Kidney (tissue), 22 donors: ENCODE measurements at places on chromosomes 11 and 22.
A peak's percentile ranks its signal among the peaks of the same experiment; 100 is the strongest.

DNA sequence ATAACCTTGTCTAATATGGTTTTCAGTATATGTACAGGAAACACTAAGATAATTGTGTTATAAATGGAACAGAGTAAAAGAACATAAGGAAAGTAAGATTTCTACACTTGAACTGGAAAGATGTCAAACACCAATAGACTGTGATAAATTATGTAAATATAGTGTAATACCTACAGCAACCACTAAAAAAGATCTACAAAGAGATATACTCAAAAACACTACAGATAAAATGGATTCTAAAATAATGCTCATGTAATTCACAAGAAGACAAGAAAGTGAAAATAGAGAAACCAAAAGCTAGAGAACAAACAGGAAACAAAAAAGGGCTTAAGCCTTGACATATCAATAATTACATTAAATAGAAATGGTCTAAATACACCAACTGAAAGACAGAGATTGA is 30.9 kb downstream of the DEUP1 start:
- no peak overlapping the region for H3K4me3 ChIP-seq
- no peaks in the 10 kb centered on the region for H3K36me3 ChIP-seq
- H3K27me3 ChIP-seq: no peaks in the 10 kb centered on the region
- H3K4me1 ChIP-seq: no peaks in the 10 kb centered on the region
- no peak overlapping the region for H3K27ac ChIP-seq

DNA sequence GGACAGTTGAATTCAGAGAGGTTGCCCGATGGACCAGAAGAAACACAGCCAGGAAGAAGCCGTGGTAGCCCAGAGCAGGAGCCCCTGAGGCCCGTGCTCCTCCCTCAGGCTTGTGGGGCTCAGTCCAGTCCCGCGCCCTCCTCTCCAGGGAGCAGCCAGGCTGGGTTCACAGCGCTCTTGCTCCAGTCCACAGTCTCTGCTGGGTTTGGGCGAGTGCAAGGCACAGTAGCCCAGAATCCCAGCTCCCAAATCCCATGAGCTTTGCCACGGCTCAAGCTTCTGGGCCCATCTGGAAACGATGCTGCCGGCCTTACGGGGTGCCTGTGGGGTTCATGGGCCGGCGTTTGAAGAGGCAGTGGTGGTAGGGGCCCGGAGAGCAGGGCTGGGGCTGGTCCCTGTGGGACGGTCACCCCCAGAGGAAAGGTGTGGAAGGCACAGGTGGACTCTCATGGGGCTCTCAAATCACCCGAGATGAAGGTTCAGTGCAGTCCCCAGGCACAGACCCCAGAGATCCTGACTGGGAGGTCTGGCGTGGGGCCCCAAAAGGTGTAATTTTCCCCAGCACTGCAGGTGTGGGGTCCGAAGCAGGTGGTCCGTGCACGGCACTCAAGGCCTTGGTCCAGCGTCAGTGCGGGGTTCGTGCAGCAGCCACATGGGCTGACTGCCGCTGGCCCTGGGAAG is 30.6 kb upstream of the ATXN10 start:
- no peak for DNase-seq
- H3K4me3 ChIP-seq: no peak overlapping the region
- H3K36me3 ChIP-seq: no peaks in the 10 kb centered on the region
- no peaks in the 10 kb centered on the region for H3K4me1 ChIP-seq
- H3K27me3 ChIP-seq: no peaks in the 10 kb centered on the region
- no peak overlapping the region for H3K27ac ChIP-seq

DNA sequence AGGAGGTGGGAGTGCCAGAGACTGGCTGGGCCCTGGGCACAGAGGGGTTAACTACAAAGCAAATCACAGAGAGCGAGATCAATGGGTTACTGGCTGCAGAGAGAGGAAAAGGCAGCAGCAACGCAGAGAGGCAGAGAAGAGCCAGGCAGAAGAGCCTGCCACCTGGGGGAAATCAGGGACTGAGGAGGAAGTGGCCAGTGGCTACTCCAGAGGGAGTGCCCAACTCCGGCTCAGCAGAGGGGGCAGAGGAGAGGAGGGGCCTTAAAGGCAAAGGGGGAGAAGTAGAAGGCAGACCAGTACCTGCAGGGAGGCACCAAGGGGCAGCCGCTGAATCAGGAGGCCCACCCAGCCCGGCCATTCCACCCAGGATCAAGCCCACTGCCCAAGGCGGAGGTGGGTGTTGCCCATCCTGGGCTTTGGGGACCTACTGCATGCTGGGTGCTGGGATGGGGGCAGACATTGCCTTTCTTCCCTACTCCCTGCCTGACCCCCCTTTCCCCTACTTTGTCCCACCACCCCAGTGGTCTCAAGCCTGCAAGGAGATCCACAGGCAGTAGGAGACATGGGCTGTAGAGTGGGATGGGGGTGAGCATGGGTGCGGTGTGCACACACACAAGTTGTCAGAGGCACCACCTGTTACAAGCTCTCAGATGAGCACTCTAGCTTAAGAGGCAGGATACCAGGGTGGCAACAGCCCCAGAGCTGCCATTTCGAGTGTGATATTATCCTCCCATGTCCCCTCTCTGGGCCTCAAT is 926 bp upstream of the GALR3 start:
- H3K27ac ChIP-seq: no peak overlapping the region
- no peaks in the 10 kb centered on the region for H3K36me3 ChIP-seq

DNA sequence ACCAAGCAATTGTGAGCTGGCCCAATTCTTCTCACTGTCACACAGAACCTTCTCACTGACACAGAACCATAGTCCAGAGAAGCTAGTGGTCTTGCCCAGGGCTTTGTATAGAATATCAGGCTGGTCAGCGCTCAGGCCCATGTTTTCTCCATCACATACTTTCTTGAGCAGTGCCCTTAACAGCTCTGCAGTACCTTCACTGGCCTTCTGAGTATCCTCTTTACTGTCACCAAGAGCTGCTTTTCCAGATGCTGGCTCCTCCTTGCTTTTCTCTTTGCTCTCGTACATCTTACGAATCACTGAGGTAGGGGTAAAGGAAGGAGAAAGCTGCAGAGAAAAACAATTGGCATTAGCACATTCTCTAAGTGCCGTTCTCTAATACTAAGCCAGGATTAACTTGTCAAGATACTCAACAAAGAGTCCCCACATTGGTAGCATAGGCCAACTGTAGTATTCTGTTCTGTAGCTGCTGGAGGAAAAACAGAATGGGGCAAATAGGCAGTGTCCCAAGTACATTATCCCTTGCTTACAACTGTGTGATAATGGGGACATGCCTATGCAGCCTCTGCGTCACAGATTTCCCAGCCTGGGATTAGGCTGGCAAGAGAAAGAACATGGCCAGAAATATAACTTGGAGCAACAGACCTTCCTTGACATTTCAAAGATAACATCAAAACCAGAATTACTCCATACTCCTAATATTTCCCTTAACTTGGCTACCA is 43.5 kb downstream of the DRG1 start:
- H3K27ac ChIP-seq: no peak overlapping the region
- H3K4me3 ChIP-seq: no peak overlapping the region
- peaks cover 53% of the 10 kb centered on the region for H3K36me3 ChIP-seq
- no peaks in the 10 kb centered on the region for H3K27me3 ChIP-seq

- peaks cover 7% of the 10 kb centered on the region for H3K4me1 ChIP-seq
- peak overlapping the region; percentile 87 for H3K27ac ChIP-seq
- H3K4me3 ChIP-seq: no peak overlapping the region
- H3K36me3 ChIP-seq: no peaks in the 10 kb centered on the region
- H3K27me3 ChIP-seq: no peaks in the 10 kb centered on the region
Measured at GRCh38 chr11:114307524-114308203, 11.5 kb downstream of the NNMT start.

GRCh38 chr11:97414801-97415200 is 1025.0 kb downstream of the JRKL start:
- no peaks in the 10 kb centered on the region for H3K27me3 ChIP-seq
- H3K4me1 ChIP-seq: no peaks in the 10 kb centered on the region
- no peak overlapping the region for H3K27ac ChIP-seq
- no peak for DNase-seq
- no peak overlapping the region for H3K4me3 ChIP-seq
- H3K36me3 ChIP-seq: no peaks in the 10 kb centered on the region

DNA sequence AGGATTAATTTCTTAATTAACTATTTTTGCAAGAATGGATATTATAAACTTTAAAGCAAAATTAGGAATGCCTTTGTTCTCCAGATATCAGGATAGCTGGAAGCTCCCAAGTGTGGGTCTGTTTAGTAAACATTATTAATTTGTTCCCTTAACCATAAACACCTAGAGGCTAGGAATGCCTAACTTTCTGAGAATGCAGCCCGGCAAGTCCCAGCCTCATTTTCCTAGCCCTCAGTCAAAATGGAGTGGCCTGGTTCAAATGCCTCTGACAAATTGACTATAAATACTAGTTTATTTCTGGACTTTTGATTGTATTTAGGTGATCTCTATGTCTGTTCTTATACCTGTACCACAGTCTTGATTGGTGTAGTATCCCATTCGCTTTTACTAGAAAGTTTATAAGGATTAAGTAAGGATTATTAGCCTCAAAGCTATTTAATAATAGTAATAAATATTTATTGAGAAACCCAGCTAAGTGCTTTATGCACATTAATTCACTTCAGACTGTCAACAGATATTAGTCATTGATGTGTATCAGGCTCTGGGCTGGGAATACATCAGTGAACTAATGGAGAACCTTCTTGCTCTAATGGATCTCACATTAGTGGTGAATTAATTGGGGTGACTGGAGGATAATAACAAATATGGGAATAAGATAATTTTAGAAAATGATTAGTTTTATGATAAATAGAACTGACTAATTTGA is 25.8 kb downstream of the PPME1 start:
- no peaks in the 10 kb centered on the region for H3K36me3 ChIP-seq
- no peaks in the 10 kb centered on the region for H3K4me1 ChIP-seq
- H3K27me3 ChIP-seq: no peaks in the 10 kb centered on the region
- no peak overlapping the region for H3K27ac ChIP-seq

DNA sequence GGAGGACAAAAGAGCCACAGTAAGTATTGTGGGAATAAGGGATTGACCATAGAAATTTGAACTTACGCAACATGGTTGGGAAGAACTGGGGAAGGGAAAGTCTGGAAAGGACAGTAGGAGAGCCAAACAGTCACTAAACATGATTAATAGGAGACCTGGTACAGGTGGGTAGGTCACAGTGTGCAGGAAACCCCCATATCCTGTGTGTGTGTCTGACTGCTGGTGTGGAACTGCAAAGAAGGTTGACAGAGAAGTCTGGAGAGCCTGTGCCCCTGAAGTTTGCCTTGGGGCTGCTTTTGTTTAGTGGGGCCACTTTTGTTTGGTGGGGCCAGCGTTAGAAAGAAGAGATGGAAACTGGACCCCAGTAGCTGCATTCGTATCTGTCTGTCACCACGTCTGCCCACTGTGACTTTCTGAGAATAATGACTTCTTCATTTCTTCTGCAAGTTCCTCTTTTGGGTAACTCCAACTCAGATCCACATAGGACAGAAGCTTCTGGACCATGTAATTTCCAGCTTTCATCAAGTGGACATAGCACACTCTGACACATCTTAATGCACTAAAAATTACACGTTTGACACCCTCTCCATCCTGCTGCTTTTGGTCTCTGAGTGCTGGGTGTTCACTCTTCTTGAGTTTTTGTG is 126.8 kb upstream of the RAG2 start:
- H3K36me3 ChIP-seq: no peaks in the 10 kb centered on the region
- H3K4me3 ChIP-seq: no peak overlapping the region
- H3K4me1 ChIP-seq: no peaks in the 10 kb centered on the region

DNA sequence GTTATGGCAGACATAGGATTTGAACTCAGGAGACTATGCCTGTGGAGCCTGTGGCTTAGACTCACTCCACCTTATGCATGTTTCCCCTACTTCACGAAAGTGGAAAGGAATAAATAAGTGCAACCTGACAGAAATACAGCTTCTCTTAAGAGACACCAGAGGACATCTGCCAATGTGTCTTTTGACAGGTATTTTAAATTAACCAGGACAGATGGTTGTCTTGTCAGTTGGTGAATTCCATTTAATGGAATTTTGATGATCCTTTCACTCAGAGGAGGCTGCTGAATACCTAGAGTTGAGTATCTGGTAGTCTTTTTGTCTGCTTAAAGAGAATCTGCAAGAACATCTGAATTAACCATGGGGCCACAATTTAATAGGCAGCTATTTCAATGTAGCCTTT is 46.1 kb downstream of the NELL1 start:
- DNase-seq: no peak
- H3K27me3 ChIP-seq: no peaks in the 10 kb centered on the region
- no peaks in the 10 kb centered on the region for H3K4me1 ChIP-seq
- H3K4me3 ChIP-seq: no peak overlapping the region
- no peaks in the 10 kb centered on the region for H3K36me3 ChIP-seq
- H3K27ac ChIP-seq: no peak overlapping the region

- H3K4me3 ChIP-seq: no peak overlapping the region
- peaks cover 2% of the 10 kb centered on the region for H3K4me1 ChIP-seq
- no peak overlapping the region for H3K27ac ChIP-seq
- no peak for DNase-seq
Measured at GRCh38 chr11:128723531-128723930, 29.7 kb downstream of the FLI1 start.

DNA sequence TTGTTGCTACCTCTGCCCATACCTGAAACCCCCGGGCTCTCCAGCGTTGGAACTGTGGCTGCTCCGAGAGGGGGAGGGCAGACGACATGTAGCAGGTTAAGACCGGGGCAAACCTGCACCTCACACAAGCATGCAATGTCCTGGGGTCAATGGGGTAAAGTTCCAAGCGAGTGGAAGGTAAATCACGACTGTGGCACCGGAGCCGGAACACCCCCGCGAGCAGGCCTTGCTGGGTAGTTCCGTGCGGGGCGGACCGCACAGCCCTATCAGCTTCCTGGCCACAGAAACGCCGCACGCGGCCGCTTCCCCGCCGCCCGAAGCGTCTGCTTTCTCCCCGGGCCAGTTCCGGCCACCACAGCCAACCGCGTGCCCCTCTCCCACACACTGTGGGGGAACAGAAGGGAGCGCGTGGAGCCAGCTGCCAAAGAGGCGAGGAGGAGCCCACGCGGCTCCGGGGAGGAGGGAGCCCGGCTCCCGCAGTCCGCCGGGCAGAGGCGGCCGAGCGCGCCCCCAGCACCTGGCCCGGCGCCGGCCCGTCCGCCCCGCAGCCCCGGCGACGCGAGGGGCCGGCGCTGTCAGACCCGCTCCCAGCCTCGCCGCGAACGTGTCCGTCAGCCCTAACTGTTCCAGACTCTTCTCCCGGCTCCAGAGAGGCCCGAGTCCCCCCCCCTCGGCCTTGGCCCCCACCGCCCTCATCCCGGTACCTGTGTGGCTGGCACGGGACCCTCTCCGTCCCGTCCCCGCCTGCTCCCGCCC is 1.6 kb downstream of the SPTBN2 start:
- H3K27me3 ChIP-seq: no peaks in the 10 kb centered on the region
- H3K27ac ChIP-seq: peak overlapping the region; percentile 82
- no peaks in the 10 kb centered on the region for H3K36me3 ChIP-seq
- peaks cover 21% of the 10 kb centered on the region for H3K4me1 ChIP-seq
- DNase-seq: peak; percentile 78

- no peak overlapping the region for H3K4me3 ChIP-seq
- no peak for DNase-seq
- no peaks in the 10 kb centered on the region for H3K36me3 ChIP-seq
- H3K4me1 ChIP-seq: no peaks in the 10 kb centered on the region
- H3K27ac ChIP-seq: no peak overlapping the region
- no peaks in the 10 kb centered on the region for H3K27me3 ChIP-seq
Measured at GRCh38 chr11:74534216-74534945, 40.9 kb upstream of the LIPT2 start.
